ENCODE measurements at places on chromosomes 1 and 21.

GRCh38 chr1:16143005-16143565 is 12.8 kb downstream of the EPHA2 start:
- DNase-seq: no peak

GRCh38 chr21:42833859-42834725 is 45.2 kb downstream of the WDR4 start:
- DNase-seq: no peak

DNA sequence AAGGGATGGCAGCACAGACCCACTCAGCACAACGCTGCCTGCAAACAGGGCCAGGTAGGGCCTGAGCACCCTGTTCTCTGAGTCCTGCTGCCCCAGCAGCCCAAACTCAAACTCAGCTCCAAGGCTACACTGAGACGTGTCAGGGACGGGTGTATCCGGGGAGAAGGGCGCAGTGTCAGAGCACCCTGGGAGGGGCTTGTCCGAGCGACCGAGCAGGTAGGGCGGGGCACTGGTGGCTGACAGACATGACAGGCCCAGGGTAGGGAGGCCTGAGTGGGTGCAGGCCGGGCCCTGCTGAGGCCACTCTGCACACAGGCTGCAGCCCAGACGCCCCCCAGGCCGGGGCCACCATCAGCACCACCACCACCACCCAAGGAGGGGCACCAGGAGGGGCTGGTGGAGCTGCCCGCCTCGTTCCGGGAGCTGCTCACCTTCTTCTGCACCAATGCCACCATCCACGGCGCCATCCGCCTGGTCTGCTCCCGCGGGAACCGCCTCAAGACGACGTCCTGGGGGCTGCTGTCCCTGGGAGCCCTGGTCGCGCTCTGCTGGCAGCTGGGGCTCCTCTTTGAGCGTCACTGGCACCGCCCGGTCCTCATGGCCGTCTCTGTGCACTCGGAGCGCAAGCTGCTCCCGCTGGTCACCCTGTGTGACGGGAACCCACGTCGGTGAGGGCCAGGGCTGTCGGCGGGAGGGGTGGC is 5.5 kb downstream of the SCNN1D start:
- DNase-seq: no peak

DNA sequence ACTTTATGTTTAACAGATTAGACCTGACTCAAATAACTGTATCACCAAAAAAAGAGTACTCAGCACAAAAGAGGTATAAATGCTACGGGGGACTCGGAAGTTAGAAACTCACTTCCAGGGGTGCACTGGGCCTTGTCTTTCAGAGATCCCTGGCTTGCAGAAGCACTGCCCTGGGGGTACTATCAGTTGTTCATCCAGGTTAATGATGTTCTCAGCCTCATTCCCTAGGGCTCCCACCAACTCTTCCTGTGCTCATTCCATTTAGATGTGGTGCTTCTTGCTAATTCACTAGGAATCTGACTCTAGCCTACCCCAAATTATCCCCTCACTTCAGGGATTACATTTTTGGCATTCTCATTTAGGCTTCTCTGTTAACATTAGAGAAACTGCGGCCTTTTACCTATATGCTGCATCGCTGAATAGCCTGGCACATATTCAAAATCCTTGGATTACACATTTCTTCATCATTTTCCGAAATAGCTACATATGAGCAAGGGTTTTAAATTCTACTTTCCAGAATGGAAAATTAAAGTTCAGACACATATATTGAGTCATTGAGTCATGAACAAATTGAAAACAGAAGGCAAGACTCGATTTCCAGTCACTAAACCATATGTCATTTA is 338.5 kb downstream of the KCTD3 start:
- no peak for DNase-seq

DNA sequence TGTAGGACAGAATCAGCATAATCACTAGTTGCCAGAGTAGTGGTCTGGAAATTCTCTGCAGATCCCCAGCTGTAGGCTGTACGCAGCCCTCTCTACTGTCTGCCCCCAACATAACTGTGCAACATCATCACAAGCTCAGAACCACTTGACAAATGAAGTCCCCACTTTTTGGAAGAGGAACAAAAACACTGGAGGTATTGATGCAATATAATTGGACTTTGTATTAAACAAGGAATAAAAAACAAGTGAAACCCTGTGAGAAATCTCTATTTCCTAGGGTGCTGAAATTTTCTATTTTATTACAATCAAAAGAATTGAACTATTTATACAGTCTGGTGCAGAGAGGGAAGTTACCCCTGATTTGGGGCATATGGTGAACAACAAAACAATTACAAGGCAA is 15.2 kb downstream of the PHTF1 start:
- no peak for DNase-seq

GRCh38 chr21:27513825-27514224 is 546.9 kb upstream of the ADAMTS5 start:
- no peak for DNase-seq

- no peak for DNase-seq
Observed at GRCh38 chr1:94105581-94105952, 15.4 kb downstream of the ABCA4 start.

DNA sequence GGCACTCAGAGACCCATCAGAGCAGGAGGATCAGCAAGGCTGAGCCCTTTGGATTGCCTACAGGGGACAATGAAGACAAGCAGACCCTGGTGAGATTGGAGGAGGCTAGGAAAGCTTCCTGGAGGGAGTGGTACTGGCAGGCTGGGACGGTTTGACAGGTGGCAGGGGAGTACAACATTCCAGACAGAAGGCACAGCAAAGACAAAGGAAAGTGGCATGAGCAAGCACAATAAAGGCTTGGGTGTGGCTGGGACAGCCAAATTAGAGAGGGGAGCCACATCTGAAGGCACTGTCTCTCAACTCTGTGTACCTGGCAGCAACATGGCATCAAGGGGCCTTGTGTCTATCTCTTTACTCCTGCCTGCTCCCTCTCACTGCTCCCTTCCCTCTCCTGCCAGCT is 38.2 kb downstream of the DMAP1 start:
- DNase-seq: no peak

DNA sequence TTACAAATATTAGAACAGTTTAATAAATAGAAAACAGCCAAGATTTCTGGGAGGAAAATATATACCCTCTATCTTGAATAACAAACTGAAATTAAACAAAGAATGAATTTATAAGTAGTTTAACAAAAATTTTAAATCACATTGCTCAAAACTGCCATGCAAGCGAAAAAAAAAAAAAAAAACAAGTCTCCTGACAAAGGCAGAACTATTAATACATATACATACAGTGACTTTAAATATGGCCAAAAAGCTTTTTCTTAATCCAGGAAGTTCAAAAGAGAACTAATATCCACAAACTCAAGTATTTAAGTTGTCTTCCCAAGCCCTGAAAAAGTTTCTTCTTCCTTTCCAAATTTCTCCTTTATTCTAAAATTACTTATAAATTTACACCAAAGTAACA is 63.5 kb upstream of the MUTYH start:
- no peak for DNase-seq

DNA sequence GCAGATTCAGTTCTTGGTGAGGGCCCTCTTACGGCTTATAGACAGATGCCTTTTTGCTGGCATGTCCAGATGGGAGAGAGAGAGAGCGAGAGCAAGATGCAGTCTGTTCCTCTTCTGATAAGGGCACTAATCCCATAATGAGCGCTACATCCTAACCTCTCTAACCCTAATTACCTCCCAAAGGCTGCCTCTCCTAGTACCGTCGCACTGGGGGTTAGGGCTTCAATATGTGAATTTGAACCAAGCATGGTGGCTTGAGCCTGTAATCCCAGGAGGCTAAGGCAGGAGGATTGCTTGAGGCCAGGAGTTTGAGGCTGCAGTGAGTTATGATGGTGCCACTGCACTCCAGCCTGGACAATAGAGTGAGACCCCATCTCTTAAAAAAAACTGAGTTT is 10.5 kb upstream of the SDE2 start:
- no peak for DNase-seq

- no peak for DNase-seq
Observed at GRCh38 chr1:76336931-76337371, 262.4 kb downstream of the ST6GALNAC3 start.

- peak; percentile 48 for DNase-seq
Observed at GRCh38 chr1:157240495-157241184, 102.4 kb upstream of the ETV3 start.

DNA sequence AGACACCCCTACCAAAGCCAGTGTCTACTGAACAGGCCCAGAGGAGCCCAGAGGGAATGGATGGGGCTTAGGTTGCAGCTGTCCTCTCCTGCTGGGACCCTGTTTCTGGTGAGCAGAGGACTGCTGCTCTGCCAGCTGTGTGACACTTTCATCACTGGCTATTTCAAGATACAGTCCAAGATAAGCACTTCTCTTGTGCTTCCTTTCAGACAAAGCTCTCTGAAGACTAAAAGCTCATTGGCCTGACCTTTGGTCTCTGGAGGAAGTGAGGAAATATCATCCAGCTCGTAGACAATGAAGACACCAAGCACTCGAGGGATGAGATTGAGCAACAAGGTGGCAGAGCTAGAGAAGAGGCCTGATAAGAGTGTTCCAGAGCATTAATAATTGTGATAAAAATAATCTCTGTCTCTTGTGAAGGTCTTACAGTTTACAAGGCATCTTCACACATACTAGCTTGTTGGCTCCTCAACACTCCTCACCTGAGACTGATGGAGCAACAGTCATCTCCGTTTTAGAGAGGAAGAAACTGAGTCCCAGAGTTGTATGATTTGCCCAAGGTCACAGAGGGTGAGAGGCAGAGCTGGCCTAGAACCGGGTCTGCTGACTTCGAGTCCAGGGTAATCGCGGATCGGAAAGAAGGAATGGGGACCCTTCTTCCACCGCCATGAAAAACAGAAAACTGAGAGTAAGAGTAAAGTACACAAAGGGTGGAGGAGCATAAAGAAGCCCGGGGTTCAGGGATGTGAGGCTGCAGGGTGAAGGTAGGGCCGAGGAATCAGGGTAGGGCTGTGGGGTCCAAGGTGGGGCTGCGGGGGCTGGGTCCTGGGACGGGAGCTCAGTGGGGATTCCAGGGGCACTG is 666 bp downstream of the PAFAH2 start:
- DNase-seq: peak; percentile 13

DNA sequence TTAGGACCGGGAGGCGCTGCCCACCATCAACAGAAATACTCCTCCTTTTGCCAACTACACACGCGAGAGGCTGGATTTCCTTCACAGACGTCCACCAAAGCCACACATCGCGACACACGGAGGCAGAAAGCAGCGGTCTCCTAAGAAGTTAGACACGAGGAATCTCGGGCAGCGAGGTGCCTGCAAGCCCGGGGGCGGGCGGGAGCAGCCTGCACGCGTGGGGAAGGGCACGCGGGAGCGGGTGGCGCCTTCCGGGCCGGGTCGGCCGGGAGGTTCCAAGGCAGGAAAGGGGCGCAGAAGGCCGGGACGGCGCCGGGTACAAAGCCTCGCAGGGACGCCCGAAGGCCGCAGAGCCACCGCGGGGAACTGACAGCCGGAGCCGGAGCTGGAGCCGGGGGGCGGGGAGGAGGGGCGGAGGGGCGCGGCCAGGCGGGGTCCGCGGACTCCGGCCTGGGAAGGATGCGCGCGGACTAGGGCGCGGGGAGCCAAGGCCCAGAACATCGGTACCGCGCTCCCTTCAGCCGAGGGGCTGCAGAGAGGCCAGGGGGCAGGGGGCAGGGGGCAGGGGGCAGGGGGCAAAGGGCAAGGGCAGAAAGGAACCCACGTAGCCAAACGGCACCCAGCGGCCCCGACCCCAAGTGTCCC is 722 bp downstream of the NPHP4 start:
- no peak for DNase-seq

GRCh38 chr1:195045072-195045471 is 1563.2 kb downstream of the KCNT2 start:
- DNase-seq: no peak

- no peak for DNase-seq
Observed at GRCh38 chr1:179745131-179745611, 2.1 kb downstream of the FAM163A start.

- no peak for DNase-seq
Observed at GRCh38 chr1:116401646-116402176, 28.7 kb downstream of the ATP1A1 start.

DNA sequence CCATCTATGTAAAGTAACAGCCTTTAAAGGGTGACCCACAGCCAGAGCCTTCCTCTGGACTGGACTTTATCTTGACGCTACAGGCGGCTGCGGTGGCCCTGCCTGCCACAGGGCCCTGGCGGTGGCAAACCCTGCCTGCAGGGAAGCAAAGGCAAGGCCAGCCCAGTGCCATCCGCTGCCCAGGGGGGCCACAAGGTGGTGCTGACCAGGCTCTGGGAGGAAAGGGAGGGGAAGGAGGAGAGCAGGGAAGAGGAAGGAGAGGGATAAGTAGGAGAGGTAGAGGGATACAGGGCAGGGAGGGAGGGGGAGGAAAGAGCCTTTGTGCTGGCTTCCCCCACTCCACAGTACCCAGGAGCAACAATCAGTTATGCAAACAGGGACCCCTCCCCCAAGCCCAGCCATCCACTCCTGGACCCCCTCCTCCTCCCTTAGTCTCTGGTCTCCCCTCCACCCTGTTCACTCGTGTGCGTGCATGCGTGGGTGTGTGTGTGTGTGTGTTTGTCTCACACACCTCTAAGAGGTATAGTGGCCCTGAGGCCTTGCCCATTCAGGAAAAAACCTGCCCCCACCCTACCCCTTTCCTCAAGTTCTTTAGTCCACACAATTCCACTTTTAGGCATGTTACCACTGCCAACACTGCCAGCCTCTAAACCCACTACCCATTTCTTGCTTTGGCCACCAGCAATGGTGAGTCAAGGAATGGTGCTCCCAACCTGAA is 30.3 kb downstream of the SSBP3 start:
- DNase-seq: no peak

DNA sequence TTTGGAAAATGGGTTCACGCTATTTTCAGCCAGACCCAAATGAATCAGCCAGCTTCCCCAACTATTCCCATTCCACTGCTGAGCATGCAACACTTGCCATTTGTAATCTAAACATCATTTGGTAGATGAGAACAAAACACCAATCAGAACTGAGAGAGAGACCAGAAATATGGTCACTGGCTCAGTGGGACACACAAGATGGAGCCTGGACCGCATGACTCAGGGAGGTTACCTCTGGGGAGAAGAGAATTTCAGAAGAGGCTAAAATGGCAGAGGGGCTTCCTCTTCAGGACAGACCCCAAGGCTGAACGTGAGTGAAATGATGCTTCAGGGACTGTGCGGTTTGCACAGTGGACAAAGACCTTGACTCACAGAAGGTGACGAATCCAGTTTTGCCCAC is 126.6 kb downstream of the URB2 start:
- DNase-seq: no peak

- no peak for DNase-seq
Observed at GRCh38 chr21:42925114-42925926, at the start of gene ERVH48-1. Gene ERVH48-1 (minus strand): TSS chr21:42925630. CDS start chr21:42919006, 6,624 bp downstream.

DNA sequence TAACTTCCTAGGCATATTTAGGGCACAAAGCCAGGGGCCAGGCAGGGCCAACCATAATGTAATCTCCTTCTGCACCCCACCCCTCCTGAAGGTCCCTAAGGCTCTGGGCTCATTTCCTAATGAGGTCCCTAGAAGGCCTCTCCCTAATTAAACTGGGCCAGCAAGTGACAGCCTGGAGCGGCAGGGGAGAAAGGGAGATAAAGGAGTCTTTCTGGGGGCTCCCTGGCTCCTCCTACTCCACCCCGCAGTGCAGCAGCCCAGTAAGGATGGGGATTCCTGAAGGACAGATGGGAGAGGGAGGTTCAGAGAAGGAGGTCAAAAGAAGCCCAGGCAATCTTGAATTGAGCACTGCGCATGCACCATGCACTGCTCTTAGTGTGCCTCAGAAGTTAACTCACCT is 12.8 kb downstream of the LRP8 start:
- no peak for DNase-seq
